ENCODE measurements at places on chromosomes 3 and 15. TPM values are rescaled to one million over a fixed set of nuclear protein-coding genes. Genes with fewer than 3 reads are reported as not detected.
A peak's percentile ranks its signal among the peaks of the same experiment; 100 is the strongest.

GRCh38 chr15:66886241-66886675, 179.1 kb upstream of the SMAD3 start:
- no peak for DNase-seq

- no peak for DNase-seq
Measured at GRCh38 chr3:117277816-117278215, 568.2 kb downstream of the TUSC7 start.

DNA sequence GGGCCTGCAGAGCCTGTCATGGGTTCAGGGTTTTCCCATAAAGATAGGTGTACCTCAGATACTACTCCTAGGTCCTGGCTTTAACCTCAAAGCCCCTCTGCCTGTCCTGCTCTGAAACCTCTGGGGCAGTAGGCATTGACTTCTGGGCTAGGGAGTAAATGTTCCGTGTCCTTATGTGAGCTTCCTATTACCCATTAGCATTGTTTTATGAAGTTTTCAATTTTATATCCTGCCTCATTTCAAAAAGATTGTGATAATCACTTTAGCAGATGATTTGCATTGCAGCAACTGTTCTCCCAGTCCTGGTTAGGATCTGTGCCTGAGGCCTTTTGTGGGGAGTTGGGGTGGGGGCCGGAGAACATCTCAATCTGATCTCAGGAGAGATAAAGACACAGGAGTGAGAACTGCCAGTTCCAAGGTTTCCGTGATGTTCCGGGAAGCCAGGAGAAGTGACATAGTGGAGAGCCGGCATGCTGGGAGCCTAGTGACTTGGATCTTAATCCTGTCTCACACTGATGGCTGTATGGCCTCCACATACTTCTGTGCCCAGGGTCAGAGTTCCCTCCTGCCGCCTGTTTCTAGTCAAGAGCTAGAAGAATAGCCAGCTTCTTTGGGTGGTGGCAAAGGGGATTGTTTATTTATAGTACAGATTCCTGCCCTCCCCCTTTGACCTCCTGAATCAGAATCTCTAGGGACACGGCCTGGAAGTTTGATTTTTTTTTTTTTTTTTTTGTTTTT, 10.6 kb downstream of the TPM1 start:
- no peak for DNase-seq

DNA sequence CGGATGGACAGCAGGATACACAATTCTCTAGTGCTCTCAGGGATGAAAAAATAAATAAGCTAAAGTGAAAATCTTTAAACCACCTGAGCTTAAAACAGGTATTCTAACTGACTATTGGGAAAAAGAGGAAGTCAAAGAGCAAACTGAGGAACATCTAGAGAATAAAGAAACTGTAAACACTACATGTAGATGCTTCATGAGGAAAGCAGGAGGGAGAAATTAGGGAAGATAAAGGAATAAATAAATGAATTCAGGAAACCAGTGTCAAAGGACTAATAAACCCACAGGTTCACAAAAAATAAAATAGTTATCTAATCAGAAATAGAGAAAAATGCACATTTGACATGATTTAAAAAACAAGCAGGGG, 525 bp upstream of the MCCC1 start:
- DNase-seq = no peak

DNA sequence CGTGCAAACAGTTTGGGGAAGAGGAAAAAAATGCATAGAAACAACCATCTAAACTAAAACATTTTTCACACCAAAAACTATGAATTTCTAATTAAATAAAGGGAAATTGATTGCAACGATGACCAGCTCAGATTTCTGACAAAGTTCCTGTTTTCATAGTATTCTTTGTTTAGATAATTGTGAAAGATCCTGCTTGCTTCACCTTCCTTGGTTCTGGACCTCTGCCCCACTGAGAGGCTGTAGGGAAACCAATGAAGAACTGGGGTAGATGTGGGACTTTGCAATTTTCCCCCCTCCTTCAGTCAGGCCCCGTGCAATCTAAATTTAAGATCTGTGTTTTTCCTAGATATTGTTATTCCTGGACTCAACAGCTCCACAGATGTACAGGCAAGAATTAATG, 13.8 kb upstream of the TEX264 start:
- DNase-seq = no peak

GRCh38 chr15:26971271-26972018, 464 bp downstream of the GABRG3 start:
- no peak for DNase-seq

DNA sequence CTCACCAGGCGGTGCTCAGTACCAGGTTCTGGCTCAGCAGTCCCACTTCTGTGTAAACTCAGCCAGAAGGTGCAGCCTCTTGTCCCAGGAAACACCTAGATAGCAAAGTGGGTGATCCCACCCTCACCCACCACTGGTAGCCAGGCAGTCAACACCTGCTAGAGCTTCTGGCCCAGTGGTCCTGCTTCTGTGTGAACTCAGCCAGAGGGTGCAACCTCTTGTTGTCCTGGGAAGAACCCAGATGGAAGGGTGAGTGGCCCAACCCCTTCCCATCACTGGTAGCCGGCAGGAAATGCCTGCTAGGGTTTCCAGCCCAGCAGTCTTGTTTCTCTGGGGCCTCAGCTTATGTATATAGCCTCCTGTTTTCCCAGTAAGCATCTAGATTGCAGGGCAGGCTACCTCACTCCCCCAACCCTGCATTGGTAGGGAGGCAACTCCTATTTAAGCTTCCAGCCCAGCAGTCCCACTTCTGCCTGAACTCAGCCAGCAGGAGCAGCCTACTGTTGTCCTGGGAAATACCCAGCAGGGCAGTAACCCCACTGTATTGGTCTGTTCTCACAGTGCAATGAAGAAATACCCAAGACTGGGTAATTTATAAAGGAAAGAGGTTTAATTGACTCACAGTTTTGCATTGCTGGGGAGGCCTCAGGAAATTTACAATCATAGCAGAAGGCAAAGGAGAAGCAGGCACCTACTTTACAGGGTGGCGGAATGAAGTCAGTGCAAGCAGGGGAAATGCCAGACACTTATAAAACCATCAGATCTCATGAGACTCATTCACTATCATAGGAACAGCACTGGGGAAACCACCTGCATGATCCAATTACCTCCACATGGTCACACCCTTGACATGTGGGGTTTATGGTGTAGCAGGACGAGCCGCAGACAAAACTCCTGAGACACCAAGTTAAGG, 110.6 kb downstream of the DTWD1 start:
- DNase-seq = no peak

GRCh38 chr3:152252755-152253154, 16.0 kb upstream of the MBNL1 start:
- no peak for DNase-seq

DNA sequence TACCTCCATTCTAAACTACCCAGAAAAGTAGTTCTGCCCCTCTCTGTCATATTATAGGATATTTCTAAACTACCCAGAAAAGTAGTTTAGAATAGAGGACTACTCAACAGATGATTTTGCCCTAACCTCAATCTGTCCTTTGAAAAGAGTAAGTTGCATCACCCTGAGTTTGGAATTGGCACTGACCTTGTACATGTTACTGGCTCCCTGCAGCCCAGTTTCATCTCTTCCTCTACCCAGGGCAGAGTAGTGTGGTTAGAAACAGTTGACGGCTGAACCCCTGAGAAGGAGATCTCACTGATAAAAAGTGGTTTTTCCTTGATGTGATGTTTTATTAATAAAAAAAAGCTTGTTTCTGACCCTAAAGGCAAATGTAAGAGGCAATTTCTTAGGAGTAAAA, 340.5 kb upstream of the NECTIN3 start:
- no peak for DNase-seq

- peak; percentile 69 for DNase-seq
Measured at GRCh38 chr3:14780927-14781507, 37.7 kb upstream of the FGD5 start.

- DNase-seq = no peak
Measured at GRCh38 chr3:123147754-123148535, 53.8 kb upstream of the SEC22A start.

DNA sequence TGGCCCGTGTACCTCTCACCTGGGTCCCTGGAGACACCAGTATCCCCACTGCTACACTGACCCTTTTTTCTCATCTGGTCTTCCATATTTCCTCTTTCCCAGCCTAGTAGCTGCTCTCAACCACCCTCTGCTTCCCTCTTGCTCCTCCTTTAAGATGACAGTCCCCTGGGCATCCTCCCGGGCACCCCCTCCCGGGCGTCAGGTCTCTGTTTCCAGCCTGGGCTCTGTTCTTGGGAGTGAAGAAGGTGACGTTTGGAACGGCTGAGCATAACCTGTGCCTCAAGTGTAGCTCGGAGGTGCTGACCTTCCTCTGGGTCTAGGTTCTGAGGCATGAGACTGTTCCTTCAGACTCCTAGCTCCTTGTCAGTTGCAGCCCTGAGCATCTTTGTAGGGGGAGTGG, 101.2 kb downstream of the VGLL4 start:
- DNase-seq = no peak

GRCh38 chr15:58227706-58228543, 89.7 kb downstream of the AQP9 start:
- peak; percentile 80 for DNase-seq

- DNase-seq = peak; percentile 36
Measured at GRCh38 chr3:194928227-194928626, 242.5 kb downstream of the FAM43A start.

GRCh38 chr3:179655236-179655635, 2.4 kb downstream of the USP13 start:
- DNase-seq = no peak

DNA sequence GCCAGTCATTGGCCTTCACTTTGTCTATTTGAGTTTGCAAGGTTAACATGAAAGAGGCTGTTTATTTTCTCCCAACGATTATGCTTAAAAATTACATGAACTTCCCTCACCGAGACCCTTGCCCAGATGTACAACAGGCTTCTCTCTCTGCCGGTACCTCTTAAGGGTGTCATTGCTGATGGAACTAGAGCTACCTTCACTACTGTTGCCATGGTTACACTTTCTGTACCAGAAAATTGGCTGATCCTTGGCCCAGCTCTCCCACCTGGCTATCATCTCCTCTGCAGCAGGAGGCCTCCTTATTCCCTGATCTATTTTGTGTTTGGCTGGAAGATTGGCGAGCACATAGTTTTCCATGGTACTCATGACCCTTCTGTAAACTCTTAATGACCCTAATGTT, 24.0 kb upstream of the LIPC start:
- DNase-seq = no peak

- DNase-seq = no peak
Measured at GRCh38 chr3:186380622-186381380, 18.8 kb upstream of the DGKG start.

- peak; percentile 88 for DNase-seq
Measured at GRCh38 chr3:11642431-11643191, 1.1 kb downstream of the VGLL4 start.

DNA sequence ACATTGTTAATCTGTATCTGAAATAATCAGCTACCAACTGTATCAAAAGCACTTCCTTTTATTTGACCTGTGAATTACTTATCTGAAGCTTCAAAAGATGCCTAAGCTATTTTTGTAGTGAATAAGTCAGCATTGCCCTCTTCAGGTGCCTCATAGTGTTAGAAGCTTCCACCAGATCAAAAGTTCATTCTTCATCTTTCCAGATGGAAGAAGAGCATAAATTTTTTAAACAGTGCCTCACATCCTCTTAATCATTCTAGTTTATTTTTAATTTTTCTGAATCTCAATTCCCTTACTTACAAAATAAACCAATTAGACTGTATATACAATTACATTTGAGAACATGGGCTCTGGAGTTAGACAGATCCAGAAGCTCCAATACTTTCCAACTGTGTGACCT, 65.0 kb downstream of the MYO5A start:
- DNase-seq = no peak

GRCh38 chr15:35775471-35775870, 229.5 kb upstream of the DPH6 start:
- DNase-seq = no peak

DNA sequence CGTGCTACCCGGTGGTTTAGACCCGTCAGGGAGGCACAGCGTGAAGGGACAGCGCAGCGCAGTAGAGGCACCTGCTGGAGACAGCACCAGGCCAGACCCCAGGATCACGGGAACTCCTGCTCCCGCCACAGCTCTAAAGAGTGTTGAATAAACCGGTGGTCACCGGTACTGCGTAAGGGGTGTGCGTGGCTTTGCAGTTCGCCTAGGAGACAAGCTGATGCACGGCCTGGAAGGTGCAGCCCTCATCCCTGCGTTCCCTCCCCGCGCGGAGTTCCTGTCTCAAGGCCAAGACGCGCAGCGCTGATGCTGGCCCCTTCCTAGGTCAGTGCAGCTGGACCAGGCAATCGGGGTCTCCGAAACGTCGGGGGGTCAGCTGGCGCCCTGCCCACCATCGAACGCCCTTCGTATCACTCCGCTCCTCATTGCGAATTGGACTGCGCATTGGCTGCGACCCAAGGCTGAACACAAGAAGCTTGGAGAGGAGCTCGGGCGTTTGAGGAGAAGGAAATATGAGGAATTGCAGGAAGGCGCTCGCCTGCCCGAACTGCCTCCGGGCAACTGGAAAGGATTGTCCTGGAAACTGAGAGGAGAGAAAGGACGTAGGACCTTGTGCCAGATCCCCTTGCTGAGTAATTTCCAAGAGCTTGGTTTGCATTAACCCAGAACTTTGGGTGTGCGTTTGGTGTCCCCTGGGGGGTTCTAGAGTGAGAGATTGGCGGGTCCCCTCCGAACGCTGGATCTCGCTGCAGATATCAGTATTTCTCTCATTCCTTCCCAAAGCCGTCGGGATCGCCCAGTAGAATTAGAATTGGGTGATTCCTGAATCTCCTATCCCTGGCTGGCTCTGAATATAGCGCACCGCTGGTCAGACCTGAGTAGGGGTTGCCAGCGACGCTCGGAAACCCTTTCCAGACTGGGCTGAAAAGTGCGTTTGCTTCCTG, 2.3 kb upstream of the SOX14 start:
- DNase-seq = no peak

DNA sequence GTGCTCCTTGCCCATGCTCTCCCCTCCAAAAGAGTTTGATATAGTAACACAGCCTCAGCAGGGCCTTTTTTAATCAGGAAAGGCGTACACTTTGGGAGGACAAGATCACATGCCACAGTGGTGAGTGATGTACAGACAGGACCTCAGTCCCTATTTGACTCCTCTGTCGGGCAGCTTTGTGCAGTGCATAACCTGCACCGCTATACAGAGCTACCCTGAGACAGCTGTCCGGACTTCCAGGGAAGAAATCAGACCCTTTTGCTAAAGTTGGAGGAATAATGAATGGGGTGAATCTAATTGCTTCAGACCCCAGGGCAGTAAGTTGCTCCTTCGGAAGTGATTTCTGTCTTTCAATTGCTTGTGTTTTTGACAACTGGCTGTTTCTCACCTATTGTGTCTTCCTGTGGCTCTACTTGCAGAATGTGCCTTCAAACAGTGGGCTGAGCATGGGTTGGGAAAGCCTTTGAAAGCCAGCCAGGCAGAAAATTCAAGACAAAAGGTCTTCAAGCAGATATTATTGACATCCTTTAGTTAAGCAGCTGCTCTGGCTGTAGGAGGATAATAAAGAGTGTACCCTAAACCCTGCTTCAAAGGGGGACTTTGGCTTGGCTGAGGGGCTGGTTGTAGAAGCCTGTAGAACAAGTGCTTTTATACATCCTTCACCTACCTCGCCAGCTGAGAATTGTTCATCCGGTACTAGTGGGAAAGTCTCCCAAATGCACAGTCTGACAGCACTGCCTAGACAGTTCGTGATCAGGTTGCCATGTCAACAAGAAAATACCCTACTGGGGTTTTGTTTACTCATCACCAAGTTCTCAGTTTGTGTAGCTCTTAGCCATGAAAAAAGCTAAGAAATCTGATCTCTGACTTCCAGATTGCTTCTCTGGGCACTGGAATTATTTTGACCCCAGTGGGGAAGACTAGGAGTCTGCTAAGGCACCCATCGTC, 35.1 kb downstream of the SNTN start:
- no peak for DNase-seq

GRCh38 chr3:63954182-63954581, 42.0 kb upstream of the SCAANT1 start:
- no peak for DNase-seq

The CSPG5 gene
- under 0.01 TPM for total RNA-seq

The THRB gene
- under 0.01 TPM for total RNA-seq

The SMCO1 gene
- total RNA-seq = not detected

The ROBO2 gene
- not detected for total RNA-seq
